ENCODE measurements at places on chromosomes 7 and 10. TPM values are rescaled to one million over a fixed set of nuclear protein-coding genes. Genes with fewer than 3 reads are reported as not detected.
A peak's percentile ranks its signal among the peaks of the same experiment; 100 is the strongest.

GRCh38 chr7:98802088-98802780, 67.6 kb downstream of the TMEM130 start:
- peaks cover 8% of the 10 kb centered on the region for H3K27me3 ChIP-seq
- peak; percentile 25 for DNase-seq
- H3K4me3 ChIP-seq, result no peak overlapping the region
- no peaks in the 10 kb centered on the region for H3K36me3 ChIP-seq

DNA sequence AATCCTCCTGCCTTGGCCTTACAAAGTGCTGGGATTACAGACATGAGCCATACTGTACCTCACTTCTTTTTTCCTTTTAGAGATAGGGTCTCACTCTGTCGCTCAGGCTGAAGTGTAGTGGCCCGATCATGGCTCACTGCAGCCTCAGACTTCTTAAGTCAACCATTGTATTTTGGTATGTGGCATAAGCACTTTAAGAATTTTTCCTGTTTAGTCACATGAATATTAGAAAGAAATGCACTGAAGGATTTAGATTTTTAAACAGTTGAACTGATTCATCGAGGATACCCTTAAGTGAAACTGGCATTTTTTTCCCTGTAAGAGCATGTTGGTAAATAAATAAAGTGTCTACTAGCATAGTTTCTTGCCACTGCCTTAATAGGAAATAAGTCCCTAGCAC, 319.3 kb upstream of the CACNA2D1 start:
- H3K27me3 ChIP-seq, result peaks cover 3% of the 10 kb centered on the region
- H3K4me3 ChIP-seq, result no peak overlapping the region

GRCh38 chr10:30553626-30554439, 75.7 kb downstream of the LYZL2 start:
- no peaks in the 10 kb centered on the region for H3K36me3 ChIP-seq
- DNase-seq, result peak; percentile 33
- H3K4me3 ChIP-seq, result peak overlapping the region; percentile 43
- H3K27me3 ChIP-seq, result peaks cover 8% of the 10 kb centered on the region
- H3K27ac ChIP-seq, result peak overlapping the region; percentile 9
- H3K4me1 ChIP-seq, result peaks cover 24% of the 10 kb centered on the region

- H3K27me3 ChIP-seq, result peaks cover 3% of the 10 kb centered on the region
- no peak for DNase-seq
- H3K4me3 ChIP-seq, result no peak overlapping the region
- H3K36me3 ChIP-seq, result no peaks in the 10 kb centered on the region
- H3K27ac ChIP-seq, result no peak overlapping the region
Measured at GRCh38 chr10:5151076-5151475, 33.9 kb downstream of the AKR1C8 start.

DNA sequence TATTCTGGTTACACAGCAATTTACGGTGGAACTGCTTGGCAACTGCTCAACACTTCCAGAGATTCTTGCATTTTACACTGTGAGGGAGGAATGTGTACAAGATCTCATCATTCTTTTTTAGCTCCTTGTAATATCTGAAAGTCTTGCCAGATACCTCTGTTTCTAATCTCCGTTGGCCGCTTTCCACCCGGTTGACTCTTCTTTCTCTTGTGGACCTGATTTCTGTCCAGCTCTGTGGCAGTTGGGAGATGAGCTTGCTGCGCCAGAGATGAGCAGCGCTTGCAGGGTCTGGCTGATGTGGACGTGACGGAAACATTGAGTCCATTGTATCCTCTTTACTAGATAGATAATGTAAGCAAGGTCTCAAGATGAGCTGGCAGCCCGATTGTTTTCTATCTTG, 27.6 kb downstream of the SPAG6 start:
- H3K27me3 ChIP-seq, result no peaks in the 10 kb centered on the region
- no peak for DNase-seq
- no peak overlapping the region for H3K4me3 ChIP-seq
- H3K4me1 ChIP-seq, result no peaks in the 10 kb centered on the region
- H3K36me3 ChIP-seq, result no peaks in the 10 kb centered on the region

DNA sequence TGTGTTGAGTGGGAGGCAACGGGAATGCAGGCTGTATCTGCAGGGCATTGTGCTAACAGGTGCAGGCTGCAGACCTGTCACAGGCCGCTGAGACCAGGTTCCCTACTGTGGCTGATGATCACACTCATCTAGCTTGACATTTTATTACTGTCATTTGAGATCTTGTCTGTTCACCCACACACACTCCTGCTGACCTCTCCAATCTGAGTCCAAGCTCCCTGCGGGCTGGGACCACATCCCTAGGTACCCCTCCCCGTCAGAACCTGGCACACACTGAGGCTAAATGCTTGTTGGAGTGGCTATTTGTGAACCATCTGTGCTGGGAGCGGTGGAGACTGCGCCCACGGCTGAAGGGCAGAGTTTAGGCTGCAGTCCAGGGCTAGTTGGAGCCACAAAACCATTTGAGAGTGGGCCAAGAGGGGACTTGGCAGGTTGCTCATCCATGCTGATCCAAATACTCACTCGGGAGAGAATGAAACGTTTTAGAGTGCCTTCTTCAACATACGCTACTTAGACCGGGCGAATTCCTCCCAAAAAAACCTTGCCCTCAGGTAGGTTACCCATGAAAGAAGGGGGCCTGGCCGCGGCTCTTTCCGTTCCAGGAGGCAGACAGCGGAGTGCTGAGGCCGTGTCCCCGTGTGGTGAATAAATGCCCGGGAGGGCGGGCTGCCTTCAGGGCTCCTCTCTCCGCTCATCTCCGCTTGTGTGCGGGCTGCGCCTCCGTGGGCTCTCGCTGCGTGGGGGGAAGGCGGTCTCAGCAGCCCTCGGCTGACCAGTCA, 164.4 kb downstream of the RGS10 start:
- H3K27ac ChIP-seq, result no peak overlapping the region
- H3K4me1 ChIP-seq, result peaks cover 12% of the 10 kb centered on the region
- no peak overlapping the region for H3K4me3 ChIP-seq
- peaks cover 3% of the 10 kb centered on the region for H3K27me3 ChIP-seq
- H3K36me3 ChIP-seq, result peaks cover 4% of the 10 kb centered on the region
- no peak for DNase-seq

GHRHR gene
- total RNA-seq, result not detected

CALHM3 gene
- not detected for total RNA-seq

CPA1 gene
- total RNA-seq, result not detected

ZNF722 gene
- total RNA-seq, result not detected

ELN gene
- 5.9 TPM for total RNA-seq

Measured in HFFc6 (cell line).